Tibial nerve (tissue), 4 donors: ENCODE measurements at places on chromosomes 1 and 21. TPM values are rescaled to one million over a fixed set of nuclear protein-coding genes. Genes with fewer than 3 reads are reported as not detected.

The SUSD4 gene
- total RNA-seq = not detected

The PARP1 gene
- total RNA-seq = 117 TPM

The KMO gene
- total RNA-seq = 0.20 TPM

The GIPC2 gene
- 6.9 TPM for total RNA-seq

The CYP2J2 gene
- 10.8 TPM for total RNA-seq

The PRCC gene
- total RNA-seq = 44.6 TPM

The RORC gene
- not detected for total RNA-seq

The ACTL8 gene
- not detected for total RNA-seq

The GSTM5 gene
- 1.1 TPM for total RNA-seq

The BRWD1 gene
- 83.3 TPM for total RNA-seq

The PSMD4 gene
- 153 TPM for total RNA-seq

The SMYD3 gene
- total RNA-seq = 22.2 TPM

The CD1B gene
- total RNA-seq = not detected

The ZNF670 gene
- 2.3 TPM for total RNA-seq

The NUDT17 gene
- total RNA-seq = 3.1 TPM

The A3GALT2 gene
- 0.66 TPM for total RNA-seq

- no peak for DNase-seq
Observed at GRCh38 chr1:95364546-95364945, 130.5 kb downstream of the RWDD3 start.

- no peak for DNase-seq
Observed at GRCh38 chr21:32186804-32187203, 92.0 kb downstream of the MIS18A start.

- no peak for DNase-seq
Observed at GRCh38 chr1:938711-939489, 15.2 kb downstream of the SAMD11 start.

GRCh38 chr1:78377356-78377928 lies 113.3 kb upstream of the PTGFR start:
- DNase-seq = no peak

- no peak for DNase-seq
Observed at GRCh38 chr21:42451941-42452340, 44.1 kb downstream of the RSPH1 start.

DNA sequence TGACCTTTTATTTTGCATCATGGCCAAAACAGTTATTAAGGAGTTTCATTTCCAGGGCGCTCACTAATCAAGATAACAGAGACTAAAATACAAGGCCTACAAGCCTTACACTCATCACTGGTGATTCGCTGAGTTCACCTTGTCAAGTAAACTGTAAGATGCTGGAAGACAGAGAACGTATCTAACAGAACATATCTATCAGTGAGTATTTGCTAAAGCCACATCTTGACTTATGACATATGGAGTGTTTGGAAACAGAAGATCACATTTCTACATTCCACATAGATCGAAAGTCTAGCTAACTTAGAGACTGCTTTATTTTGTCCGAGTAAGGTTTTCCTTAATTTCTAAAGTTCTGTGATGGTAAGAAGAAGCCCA lies 506.5 kb downstream of the SMYD3 start:
- DNase-seq = no peak

DNA sequence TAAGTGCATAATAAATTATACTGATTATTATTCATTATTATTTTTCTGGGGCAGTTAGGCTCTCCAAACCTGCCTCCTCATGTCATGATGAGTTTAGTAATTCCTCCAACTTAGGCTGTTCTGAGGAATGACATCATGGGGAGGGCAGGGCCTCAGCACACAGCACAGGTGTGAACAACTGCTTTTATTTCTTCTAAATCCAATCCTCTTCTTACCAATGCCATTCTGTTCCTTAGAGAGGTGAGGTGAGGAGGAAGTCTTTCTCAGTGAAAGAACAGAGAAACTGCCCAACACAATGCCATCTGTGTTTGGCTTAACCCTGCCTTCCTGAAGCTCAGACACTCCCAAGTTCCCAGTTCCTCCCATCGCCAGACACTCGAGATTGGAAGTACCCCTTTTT lies 45.4 kb upstream of the WASF2 start:
- no peak for DNase-seq

- DNase-seq = no peak
Observed at GRCh38 chr1:186099336-186100104, 275.5 kb downstream of the TPR start.

DNA sequence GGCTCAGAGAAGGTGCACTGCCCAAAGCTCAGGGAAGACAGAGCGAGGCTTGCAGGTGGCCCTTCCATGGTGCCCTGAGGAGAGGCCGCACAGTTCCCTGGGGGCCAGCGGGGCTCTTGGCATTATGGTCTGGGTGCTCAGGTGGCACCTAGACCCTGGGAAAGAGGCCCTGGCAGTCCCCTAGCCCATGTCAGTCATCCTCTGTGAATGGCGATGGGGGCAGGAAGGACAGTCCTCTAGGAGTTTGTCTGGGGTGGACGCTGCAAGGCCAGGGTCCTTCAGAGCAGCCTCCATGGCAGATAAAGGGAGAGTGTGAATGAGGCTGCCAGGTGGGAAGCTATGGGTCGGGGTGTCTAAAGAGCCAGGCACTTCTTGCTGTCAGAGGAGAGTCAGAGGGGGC lies 345.9 kb upstream of the VAMP3 start:
- DNase-seq = no peak

- no peak for DNase-seq
Observed at GRCh38 chr21:42763581-42764442, 110.4 kb downstream of the PDE9A start.

GRCh38 chr21:35587841-35588380 lies 472.4 kb downstream of the SETD4 start:
- no peak for DNase-seq

- no peak for DNase-seq
Observed at GRCh38 chr1:201528631-201529252, 10.2 kb upstream of the NAV1 start.

DNA sequence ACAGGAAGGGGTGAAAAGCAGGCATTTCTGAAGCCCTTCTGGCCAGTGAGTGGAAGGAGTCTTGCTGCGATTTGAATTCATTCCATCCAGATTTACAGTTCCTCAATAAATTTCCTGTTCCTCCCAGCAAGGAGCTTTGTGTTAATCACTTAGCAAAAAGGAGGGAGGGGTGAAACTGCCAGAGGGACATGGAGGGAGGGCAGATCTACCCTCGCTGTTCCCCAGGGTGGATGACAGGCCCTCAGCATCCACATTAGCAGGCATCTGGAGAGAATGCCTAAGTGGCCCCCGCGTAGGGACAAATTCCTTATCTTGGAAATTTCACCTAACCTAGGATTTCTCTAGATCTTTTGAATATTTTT lies 1.2 kb downstream of the ETV3 start:
- no peak for DNase-seq

- DNase-seq = peak; percentile 10
Observed at GRCh38 chr21:46191686-46192575, 7.7 kb upstream of the SPATC1L start.

DNA sequence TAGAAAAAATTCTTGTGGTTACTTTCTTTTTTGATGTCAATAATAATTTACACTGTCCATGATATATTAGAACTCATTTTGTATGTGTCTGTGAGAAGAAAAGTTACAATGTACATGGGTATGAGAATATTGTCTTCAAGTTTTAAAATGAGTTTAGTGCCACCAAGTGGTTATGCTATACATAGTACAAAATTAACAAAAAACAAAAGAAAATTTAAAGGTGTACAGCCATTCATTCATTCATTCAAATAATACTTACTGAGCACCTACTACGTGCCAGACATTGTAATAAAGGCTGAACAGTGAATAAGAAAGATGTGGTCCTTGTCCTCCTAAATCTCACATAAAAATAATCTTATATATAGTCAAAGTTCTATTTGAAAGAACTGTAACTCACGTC lies 27.7 kb downstream of the UCHL5 start:
- no peak for DNase-seq

- no peak for DNase-seq
Observed at GRCh38 chr1:236870721-236871120, 75.6 kb downstream of the MTR start.

GRCh38 chr1:243493156-243494129 lies 237.6 kb downstream of the SDCCAG8 start:
- DNase-seq = no peak

DNA sequence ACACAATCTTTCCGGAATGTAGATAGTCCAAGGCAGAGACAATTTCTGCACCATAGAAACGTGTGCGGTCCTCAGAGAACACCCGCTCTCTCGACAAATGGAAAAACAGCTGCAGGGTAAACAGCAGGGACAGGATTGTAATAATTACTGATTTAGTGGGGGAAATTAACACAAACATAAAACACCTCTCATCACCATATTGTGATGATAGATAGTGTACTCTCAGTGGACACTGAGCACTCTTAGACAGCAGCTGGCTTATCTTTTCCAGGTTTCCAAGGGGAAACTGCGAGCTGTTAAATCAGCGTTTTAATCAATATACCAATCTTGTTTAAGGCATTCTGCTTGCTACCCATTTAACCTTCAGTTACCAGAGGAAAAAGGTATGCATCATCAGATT lies 277.1 kb downstream of the AKT3 start:
- DNase-seq = no peak

DNA sequence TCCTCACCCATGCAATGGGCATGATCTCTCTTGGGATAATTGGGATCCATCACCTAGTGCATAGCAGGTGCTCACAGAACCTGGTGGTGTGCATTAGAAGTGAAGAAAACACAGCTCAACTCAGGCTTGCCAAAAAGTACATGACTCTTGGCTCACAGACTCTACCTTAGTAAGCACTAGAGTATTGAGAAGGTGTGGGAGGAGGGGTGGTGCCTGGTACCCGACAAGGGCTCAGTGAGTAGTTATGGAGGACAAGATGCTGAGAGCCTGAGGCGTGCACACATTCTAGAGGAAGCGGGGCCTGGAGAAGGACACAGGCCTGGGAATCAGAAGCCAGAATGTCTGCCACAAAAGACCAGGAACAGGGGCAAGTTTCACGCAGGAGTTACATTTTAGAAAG lies 100.3 kb upstream of the GRIK3 start:
- no peak for DNase-seq

DNA sequence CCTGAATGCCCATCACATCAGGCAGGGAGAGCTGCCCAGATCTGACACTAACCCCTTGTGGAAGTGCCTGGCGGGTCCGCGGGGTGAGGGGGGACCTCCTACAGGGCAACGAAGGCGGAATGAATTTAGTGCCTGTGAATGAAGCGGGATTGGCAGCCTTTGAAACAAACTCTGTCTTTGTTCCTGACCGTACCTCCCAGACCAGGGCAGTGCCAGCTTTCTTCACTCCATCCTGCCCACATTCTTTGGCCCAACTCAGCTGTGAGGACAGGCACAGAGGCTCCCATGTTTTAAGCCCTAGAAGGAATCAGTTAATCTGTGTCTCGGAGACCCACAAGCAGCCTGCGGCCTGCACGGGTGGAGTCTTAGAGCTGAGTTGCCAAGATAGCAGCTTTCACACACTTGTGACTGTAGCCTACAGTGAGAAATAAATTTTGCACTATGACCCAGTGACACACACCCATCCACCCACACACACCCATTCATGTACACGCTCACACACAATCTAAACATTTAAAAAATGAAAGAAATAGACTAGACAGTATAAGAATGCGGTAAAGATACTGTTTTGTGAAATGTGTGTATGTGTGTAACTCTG lies 60.1 kb upstream of the USP24 start:
- DNase-seq = no peak

DNA sequence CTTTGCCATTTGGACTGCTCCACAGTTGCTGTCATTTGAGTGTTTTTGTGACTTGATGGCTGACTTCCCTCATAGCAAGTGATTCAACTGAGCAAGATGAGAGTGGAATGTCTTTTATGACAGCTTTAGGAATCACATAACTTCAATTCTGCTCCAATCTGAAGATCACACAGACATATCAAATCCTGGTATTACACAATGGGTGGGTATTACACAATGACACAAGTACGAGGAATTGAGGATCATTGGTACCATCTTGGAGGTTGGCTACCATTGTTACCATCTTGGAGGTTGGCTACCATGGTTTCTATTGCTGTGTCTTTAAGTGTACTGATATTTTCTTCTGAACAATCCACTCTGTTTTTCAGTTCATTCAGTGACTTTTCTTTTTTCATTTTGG lies 8.5 kb upstream of the TSHB start:
- no peak for DNase-seq
